ENCODE measurements at places on chromosomes 5 and 9.

DNA sequence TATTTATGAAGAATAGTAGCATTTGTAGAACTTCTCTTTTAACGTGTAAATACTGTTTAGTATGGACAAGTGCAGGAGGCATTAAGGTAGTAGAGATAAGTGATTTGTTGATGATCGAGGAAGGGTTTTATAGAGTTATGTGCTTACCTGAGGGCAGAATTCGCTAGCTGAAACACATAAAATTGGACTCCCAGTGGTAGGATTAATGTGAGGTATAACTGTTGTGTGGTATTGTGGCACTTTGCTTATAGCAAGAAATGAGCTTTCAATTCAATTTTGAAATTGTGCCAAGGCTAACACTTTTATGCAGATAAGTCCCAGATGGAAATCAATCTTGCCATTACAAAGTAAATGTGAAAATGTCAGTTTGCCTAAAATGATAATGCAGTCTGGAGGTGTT is 1.2 kb downstream of the AP3S1 start:
- no peak for DNase-seq

DNA sequence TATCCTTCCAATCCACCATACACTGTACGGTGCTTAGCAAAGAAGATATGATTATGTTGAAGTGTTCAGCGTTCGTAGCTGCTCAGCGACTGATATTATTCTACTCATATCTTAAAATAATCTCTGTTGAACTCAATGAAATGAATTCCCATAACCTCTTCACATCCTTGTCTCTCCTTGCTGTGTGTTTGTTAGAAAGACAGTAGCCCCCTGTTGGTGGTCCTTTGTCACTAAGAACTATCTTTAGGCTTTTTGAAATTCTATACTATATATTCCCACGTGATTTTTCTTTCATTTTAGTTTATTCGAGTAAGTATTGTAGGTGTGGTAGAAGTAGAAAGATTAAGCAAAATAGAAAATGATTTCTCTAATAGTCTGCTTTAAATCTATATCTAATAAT is 762.8 kb upstream of the WWC1 start:
- no peak for DNase-seq

GRCh38 chr9:96646081-96646991 is 8.8 kb downstream of the PRXL2C start:
- peak; percentile 52 for DNase-seq

DNA sequence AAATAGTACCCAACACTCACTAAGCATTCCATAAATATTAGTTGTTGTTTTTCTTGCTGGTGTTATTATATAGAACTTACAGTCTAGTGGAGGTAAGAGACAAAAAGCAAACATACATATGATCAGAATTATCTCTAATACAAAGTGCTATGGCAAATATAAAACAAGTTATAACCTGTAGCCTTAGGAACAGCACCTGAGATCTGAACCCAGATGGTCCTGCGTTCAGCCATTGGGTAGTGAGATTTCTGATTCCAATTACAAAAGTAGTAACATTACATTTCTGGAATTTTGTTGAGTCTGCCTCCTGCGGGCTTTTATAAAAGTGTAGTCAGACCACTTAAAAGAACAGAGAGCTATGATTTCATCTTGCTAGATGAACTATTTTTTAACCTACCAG is 242.9 kb upstream of the ZNF462 start:
- no peak for DNase-seq

GRCh38 chr5:123882965-123883345 is 371.0 kb downstream of the CSNK1G3 start:
- DNase-seq, result peak; percentile 32

- DNase-seq, result peak; percentile 3
These were observed 23.9 kb upstream of the CPLX2 start for GRCh38 chr5:175847503-175847902.

GRCh38 chr5:150203832-150204589 is 14.1 kb downstream of the SLC6A7 start:
- no peak for DNase-seq
